ENCODE measurements at places on chromosomes 3 and 15.
A peak's percentile ranks its signal among the peaks of the same experiment; 100 is the strongest.

DNA sequence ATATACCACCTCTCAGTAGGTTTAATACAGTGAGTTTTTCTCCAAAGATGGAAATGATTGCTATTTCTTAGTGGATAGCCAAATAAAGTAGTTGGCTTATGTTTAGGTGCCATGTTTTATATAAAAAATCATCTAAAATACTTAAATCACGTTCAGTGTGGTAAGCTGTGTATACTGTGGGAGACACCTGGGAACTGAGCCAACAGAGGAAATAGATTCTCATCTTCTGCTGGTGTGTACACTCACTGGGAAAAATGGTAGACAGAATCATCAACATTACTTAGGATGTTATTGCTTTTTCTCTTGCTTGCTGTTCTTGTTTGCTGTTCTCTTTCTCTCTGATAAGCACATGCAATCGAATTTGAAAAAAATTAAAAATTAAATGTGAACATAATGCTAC, 112.6 kb upstream of the MB21D2 start:
- H3K4me3 ChIP-seq: no peak overlapping the region
- DNase-seq: no peak
- H3K4me1 ChIP-seq: no peaks in the 10 kb centered on the region
- H3K27me3 ChIP-seq: peaks cover 11% of the 10 kb centered on the region
- H3K27ac ChIP-seq: no peak overlapping the region

DNA sequence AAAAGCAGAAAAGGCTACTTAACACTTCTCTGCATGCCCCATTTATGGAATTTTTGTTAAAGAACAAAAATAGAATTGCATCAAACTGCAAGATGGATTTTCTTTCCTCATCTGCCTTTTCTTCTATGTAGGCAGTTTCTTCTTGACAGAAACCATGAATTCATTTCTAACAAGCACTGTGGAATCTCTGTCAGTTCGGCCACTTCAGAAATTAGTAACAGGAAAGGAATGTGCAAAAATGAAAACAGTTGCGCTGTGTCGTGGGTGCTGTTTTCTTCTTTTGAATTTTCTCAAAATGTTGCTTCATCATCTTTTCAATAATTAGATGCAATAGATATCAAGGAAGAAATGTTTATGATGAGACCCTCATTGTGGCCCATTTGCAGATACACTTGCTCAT, 151.6 kb downstream of the FOXB1 start:
- no peaks in the 10 kb centered on the region for H3K36me3 ChIP-seq
- H3K4me1 ChIP-seq: peaks cover 5% of the 10 kb centered on the region
- H3K4me3 ChIP-seq: no peak overlapping the region
- H3K27me3 ChIP-seq: peaks cover 26% of the 10 kb centered on the region

- no peak overlapping the region for H3K4me3 ChIP-seq
- DNase-seq: no peak
- no peak overlapping the region for H3K27ac ChIP-seq
- H3K4me1 ChIP-seq: peaks cover 8% of the 10 kb centered on the region
- no peaks in the 10 kb centered on the region for H3K27me3 ChIP-seq
- no peaks in the 10 kb centered on the region for H3K36me3 ChIP-seq
Observed at GRCh38 chr3:197375001-197375441, 76.6 kb upstream of the DLG1 start.

DNA sequence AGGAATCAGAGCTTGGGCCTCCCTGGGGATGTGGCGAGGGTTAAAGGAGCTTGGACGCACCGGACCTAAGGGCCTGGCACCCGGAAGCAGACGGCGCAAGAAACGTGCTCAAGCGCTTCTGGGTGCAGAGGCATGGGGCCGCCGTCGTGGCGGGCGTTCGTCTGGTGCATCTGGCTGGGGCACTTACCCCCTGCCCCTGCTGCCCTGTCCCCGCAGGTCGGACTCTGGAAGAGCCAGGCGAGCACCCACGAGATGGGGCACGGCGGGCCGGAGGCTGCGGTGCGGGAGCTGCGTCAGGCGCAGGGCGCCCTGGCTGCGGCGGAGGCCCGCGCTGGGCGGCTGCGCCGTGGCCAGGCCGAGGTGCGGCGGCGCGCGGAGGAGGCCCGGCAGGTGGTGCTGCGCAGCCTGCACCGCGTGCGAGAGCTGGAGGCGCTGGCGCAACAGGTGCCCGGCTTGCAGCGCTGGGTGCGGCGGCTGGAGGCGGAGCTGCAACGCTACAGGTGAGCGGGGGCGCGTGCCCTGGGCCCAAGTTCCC, 2.5 kb downstream of the EFCC1 start:
- H3K4me3 ChIP-seq: peak overlapping the region; percentile 63
- peaks cover 12% of the 10 kb centered on the region for H3K27me3 ChIP-seq
- no peaks in the 10 kb centered on the region for H3K36me3 ChIP-seq
- peak; percentile 86 for DNase-seq

GRCh38 chr15:101451846-101452245, 37.7 kb downstream of the PCSK6 start:
- H3K4me3 ChIP-seq: no peak overlapping the region
- no peaks in the 10 kb centered on the region for H3K27me3 ChIP-seq
- peaks cover 34% of the 10 kb centered on the region for H3K4me1 ChIP-seq
- no peaks in the 10 kb centered on the region for H3K36me3 ChIP-seq

- no peak for DNase-seq
- no peak overlapping the region for H3K4me3 ChIP-seq
Observed at GRCh38 chr3:136070334-136070733, 104.8 kb downstream of the PPP2R3A start.

- no peaks in the 10 kb centered on the region for H3K27me3 ChIP-seq
- H3K27ac ChIP-seq: no peak overlapping the region
- no peak for DNase-seq
- no peak overlapping the region for H3K4me3 ChIP-seq
Observed at GRCh38 chr3:103787164-103787871, 1352.5 kb downstream of the ZPLD1 start.

DNA sequence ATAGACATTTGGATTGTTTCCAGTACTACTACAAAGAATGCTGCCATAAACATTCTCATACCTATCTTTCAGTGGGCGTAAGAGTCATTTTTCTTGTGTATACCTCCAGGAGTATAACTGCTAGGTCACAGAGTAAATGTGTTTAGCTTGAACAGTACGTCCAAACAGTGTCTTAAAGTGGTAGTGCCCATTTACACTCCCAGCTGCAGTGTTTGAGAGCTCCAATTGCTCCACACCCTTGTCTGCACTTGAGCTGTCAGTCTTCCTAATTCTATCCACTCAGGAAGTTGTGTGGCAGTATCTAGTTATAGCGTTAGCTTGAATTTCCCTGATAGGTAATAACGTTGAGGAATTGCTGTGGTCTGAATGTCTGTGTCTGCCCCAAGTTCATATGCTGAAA, 404.7 kb upstream of the PPP2R3A start:
- no peak overlapping the region for H3K27ac ChIP-seq
- H3K4me1 ChIP-seq: no peaks in the 10 kb centered on the region
- no peaks in the 10 kb centered on the region for H3K27me3 ChIP-seq

- no peaks in the 10 kb centered on the region for H3K4me1 ChIP-seq
- DNase-seq: no peak
- no peaks in the 10 kb centered on the region for H3K27me3 ChIP-seq
- no peak overlapping the region for H3K27ac ChIP-seq
- no peaks in the 10 kb centered on the region for H3K36me3 ChIP-seq
Observed at GRCh38 chr3:188077160-188077799, 76.7 kb upstream of the LPP start.

DNA sequence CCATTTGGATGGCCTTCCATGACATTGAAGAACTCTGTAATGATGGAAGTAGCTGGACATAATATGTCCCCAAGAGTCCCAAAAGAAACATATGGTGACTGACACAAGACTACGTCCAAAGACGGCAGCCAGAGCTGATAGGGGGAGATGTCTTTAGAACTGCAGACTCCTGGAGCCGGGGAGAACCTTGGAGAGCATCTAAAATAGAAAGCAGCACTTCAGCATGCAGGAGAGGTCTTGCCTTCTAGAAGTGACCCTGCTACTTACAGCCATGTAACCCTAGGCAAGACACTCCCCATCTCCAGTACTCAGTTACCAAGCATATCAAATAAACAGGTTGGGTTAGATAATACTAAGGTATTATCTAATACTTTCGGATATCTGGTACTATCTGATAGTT, 143.8 kb upstream of the BCL6 start:
- no peaks in the 10 kb centered on the region for H3K36me3 ChIP-seq
- no peak overlapping the region for H3K27ac ChIP-seq
- H3K4me3 ChIP-seq: no peak overlapping the region
- H3K4me1 ChIP-seq: peaks cover 6% of the 10 kb centered on the region

DNA sequence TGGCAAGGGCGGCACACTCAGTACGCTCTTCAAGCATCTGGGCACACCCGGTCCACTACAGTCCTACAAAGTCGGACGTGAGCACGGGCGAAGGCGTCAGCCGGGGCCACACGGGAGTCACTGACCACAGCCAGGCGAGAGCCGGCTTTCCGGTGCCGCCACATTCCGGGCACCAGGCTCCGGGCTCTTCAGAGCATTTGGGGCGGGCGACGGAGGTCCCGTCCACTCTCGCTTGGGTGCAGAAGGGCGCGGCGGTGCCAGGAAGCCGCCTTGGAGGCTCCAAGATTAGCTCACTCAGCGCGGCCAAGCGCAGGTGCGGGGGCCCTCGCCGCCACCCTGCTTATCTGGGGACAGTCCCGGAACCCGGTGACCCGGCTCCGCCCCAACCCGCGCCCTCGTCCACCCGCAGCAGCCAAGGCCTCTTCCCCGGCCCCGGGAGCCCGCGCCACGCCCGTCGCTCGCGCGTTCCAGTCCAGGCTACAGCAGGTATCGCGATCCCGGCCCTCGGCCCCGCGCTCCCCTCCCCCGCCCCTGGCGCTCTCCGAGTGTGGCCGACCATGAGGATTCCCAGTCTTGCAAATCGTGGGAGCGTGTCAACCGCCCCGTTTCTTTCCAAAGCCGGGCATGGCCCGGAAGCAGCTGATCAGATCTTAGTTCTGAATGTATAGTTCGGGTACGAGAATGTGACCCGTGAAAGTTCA, at the start of gene ADPRH:
Gene ADPRH (plus strand): TSS at position 127 of the 701 bp plus-strand sequence. CDS start 2,678 bp downstream, outside the sequence.
- H3K4me3 ChIP-seq: peak within 1 kb of the TSS; percentile 66
- peak within 1 kb of the TSS; percentile 98 for H3K27ac ChIP-seq
- H3K36me3 ChIP-seq: no peaks in the 10 kb centered on the region
- no peaks in the 10 kb centered on the region for H3K27me3 ChIP-seq
- DNase-seq: peak; percentile 97
- H3K4me1 ChIP-seq: peaks cover 20% of the 10 kb centered on the region

GRCh38 chr3:65130782-65131181, 443.0 kb upstream of the ADAMTS9 start:
- H3K27ac ChIP-seq: no peak overlapping the region
- H3K4me3 ChIP-seq: no peak overlapping the region
- H3K4me1 ChIP-seq: no peaks in the 10 kb centered on the region
- no peaks in the 10 kb centered on the region for H3K27me3 ChIP-seq
- no peaks in the 10 kb centered on the region for H3K36me3 ChIP-seq

- H3K27ac ChIP-seq: no peak overlapping the region
- peaks cover 22% of the 10 kb centered on the region for H3K4me1 ChIP-seq
Observed at GRCh38 chr15:100108346-100108745, 233.4 kb downstream of the ADAMTS17 start.

GRCh38 chr3:185439745-185440466, 58.9 kb downstream of the TMEM41A start:
- H3K4me3 ChIP-seq: no peak overlapping the region
- no peak overlapping the region for H3K27ac ChIP-seq
- H3K4me1 ChIP-seq: no peaks in the 10 kb centered on the region
- peaks cover 5% of the 10 kb centered on the region for H3K36me3 ChIP-seq
- H3K27me3 ChIP-seq: no peaks in the 10 kb centered on the region
- no peak for DNase-seq

GRCh38 chr15:49044002-49044401, 2.2 kb downstream of the SECISBP2L start:
- no peak overlapping the region for H3K27ac ChIP-seq
- peaks cover 39% of the 10 kb centered on the region for H3K4me1 ChIP-seq
- H3K27me3 ChIP-seq: no peaks in the 10 kb centered on the region
- no peaks in the 10 kb centered on the region for H3K36me3 ChIP-seq
- H3K4me3 ChIP-seq: peak overlapping the region; percentile 97
- no peak for DNase-seq

DNA sequence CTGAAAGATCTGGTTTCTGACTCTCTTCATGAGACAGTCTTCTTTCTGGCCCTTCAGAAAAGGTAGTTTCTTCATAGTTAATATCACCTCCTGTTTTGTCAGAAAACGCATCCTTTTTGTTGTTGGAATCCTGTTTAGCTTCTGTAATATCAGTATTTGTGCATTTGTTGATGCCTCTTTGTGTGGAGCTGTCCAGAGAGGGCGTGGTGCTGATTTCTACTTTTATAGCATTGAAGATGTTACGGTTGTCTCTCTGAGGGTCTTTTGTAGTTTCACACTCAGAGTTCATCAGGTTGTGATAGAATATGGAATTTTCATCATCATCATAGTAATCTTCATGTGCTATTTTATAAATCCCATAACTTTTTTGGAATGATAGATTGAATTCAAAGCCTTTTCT, 8.9 kb downstream of the GPR149 start:
- no peak overlapping the region for H3K27ac ChIP-seq
- no peak overlapping the region for H3K4me3 ChIP-seq

- no peak overlapping the region for H3K27ac ChIP-seq
- peaks cover 8% of the 10 kb centered on the region for H3K4me1 ChIP-seq
- DNase-seq: no peak
- H3K4me3 ChIP-seq: no peak overlapping the region
- peaks cover 14% of the 10 kb centered on the region for H3K36me3 ChIP-seq
- H3K27me3 ChIP-seq: no peaks in the 10 kb centered on the region
Observed at GRCh38 chr3:71492566-71492965, 91.0 kb downstream of the FOXP1 start.

DNA sequence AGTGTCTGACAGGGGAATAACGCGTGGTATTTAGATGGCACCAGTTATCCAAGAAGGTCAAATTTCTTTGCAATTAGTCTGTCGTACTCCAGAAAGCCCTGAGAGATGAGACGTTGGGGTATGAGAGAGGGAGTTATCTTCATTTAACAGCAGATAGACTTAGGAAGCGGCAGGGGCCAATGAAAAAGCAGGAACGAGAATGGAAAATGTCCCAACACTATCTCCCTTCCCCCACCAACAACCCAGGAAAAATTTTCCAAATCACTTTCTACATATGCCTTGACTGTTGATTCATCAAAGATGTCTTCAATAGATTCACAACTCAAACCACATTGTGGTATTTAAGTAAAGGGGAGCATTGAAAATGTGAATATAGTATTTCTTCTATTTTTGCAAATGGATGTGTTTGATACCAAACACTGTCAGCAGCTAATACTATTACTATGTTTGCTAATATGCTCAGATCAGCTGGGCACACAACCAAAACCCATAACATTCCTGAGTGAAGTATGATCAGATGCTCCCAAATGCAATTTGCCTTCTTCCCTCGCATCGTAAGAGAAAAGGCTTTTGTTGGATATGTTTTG, 13.3 kb upstream of the GREM1 start:
- no peaks in the 10 kb centered on the region for H3K27me3 ChIP-seq
- no peak overlapping the region for H3K4me3 ChIP-seq

GRCh38 chr3:14633819-14634424, 17.6 kb upstream of the CCDC174 start:
- DNase-seq: peak; percentile 80
- no peak overlapping the region for H3K27ac ChIP-seq
- H3K36me3 ChIP-seq: no peaks in the 10 kb centered on the region
- peaks cover 22% of the 10 kb centered on the region for H3K27me3 ChIP-seq

- H3K27me3 ChIP-seq: no peaks in the 10 kb centered on the region
- no peaks in the 10 kb centered on the region for H3K36me3 ChIP-seq
- no peak overlapping the region for H3K4me3 ChIP-seq
- H3K27ac ChIP-seq: no peak overlapping the region
- no peaks in the 10 kb centered on the region for H3K4me1 ChIP-seq
- DNase-seq: no peak
Observed at GRCh38 chr3:99602183-99602582, 36.2 kb upstream of the COL8A1 start.

- H3K27ac ChIP-seq: no peak overlapping the region
- H3K27me3 ChIP-seq: no peaks in the 10 kb centered on the region
- H3K36me3 ChIP-seq: no peaks in the 10 kb centered on the region
- H3K4me3 ChIP-seq: no peak overlapping the region
Observed at GRCh38 chr3:139771331-139771730, 93.6 kb upstream of the NMNAT3 start.

All from upper lobe of right lung (tissue), 1 donor.